ENCODE measurements at places on chromosomes 11 and 22. TPM values are rescaled to one million over a fixed set of nuclear protein-coding genes. Genes with fewer than 3 reads are reported as not detected.

The GPR83 gene
- not detected for total RNA-seq

The GLYAT gene
- total RNA-seq: not detected

The FOSL1 gene
- total RNA-seq: 5.3 TPM

The ATG2A gene
- 9.2 TPM for total RNA-seq

The SPECC1L gene
- total RNA-seq: 24.1 TPM

The OR52E8 gene
- total RNA-seq: not detected

The RHOD gene
- 19.6 TPM for total RNA-seq

The GLYATL2 gene
- not detected for total RNA-seq

All from smooth muscle cell of the coronary artery (primary cell).